ENCODE measurements at places on chromosomes 2 and 18.

GRCh38 chr2:223357076-223357475 is 245.1 kb downstream of the SCG2 start:
- DNase-seq: no peak

DNA sequence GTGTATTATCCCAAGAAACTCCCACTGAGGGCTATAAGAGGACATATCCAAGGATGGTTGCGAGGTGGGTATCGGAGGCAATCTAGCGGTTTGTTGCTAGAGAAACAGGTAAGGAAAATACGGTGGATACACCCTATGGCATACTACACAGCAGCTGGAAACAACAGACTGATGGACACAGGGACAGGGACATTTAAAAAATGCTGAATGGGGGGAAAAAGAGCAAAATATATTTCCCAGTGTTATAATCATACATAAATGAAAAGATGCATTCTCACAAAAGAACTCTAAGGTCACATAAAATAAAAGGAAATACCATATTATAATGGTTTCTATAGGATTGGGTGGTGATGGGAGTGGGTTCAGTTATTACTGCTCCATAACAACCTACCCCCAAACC is 95.9 kb downstream of the SMC6 start:
- no peak for DNase-seq

GRCh38 chr2:134123332-134123731 is 130.5 kb upstream of the MGAT5 start:
- DNase-seq: no peak

- DNase-seq: no peak
Measured at GRCh38 chr2:241959751-241960269, 90.3 kb downstream of the RTP5 start.

DNA sequence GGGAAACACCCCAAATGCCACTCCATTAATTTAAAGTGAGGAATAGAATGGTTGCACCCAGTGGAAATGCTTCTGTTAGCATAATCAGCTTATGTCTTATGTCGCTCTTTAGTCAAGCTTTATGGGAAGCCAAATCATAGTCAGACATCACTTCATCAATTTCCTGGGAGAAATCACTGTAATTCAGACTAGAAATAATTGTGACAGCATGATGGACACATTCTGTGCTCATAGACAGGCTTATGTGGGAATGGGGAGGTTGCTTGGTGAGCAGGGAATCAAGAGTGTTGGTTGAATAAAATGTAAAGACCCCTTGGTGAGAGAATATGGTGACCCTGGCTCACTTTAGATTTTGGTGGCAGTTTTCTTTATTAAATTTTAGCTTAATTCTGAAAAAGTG is 174.0 kb downstream of the CTNNA2 start:
- DNase-seq: no peak

DNA sequence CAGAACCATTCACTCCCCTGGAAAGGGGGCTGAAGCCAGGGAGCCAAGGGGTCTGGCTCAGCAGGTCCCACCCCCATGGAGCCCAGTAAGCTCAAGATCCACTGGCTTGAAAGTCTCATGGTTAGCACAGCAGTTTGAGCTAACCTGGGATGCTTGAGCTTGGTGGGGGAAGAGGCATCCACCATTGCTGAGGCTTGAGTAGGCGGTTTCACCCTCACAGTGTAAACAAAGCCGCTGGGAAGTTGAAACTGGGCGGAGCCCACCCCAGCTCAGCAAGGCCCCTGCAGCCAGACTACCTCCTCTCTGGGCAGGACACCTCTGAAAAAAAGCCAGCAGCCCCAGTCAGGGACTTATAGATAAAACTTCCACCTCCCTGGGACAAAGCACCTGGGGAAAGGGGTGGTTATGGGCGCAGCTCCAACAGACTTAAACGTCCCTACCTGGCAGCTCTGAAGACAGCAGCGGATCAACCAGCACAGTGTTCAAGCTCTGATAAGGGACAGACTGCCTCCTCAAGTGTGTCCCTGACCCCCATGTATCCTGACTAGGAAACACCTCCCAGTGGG is 14.7 kb upstream of the TTC32 start:
- no peak for DNase-seq

- DNase-seq: no peak
Measured at GRCh38 chr2:168030862-168031624, 216.4 kb downstream of the STK39 start.

- no peak for DNase-seq
Measured at GRCh38 chr2:119608553-119608952, 64.3 kb downstream of the CFAP221 start.

DNA sequence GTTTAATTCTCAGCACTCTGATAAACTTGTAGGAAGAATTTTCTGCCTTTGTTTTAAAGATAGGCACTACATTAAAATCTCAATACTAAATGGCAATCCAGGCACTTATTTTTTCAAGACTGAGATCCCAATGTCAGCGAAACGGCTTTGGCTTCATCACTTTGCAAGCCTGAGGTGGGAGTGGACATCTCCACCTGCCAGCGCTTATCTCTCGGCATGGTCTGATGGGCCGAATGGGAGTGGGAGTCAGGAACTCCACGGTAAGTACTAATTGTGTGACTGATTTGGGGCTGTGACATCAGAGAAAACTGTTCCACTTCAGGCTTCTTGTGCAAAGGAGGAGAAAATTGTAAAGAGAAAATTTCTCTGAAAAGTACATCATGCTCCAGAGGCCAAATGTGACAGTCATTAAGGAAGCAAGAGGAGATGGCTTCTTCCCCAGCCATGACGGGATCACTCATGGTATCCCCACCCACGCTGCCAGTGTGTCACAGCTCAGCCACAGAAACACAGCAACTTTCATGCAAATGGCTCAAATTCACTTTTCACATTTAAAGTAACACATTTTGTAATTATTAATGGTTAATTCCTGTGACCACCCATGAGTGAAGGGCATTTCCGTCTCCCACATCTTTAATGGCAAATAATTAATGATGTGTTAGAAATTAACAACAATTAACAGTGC is 385.5 kb upstream of the HNRNPA3 start:
- DNase-seq: no peak

- no peak for DNase-seq
Measured at GRCh38 chr2:20430461-20431300, 16.2 kb upstream of the RHOB start.

DNA sequence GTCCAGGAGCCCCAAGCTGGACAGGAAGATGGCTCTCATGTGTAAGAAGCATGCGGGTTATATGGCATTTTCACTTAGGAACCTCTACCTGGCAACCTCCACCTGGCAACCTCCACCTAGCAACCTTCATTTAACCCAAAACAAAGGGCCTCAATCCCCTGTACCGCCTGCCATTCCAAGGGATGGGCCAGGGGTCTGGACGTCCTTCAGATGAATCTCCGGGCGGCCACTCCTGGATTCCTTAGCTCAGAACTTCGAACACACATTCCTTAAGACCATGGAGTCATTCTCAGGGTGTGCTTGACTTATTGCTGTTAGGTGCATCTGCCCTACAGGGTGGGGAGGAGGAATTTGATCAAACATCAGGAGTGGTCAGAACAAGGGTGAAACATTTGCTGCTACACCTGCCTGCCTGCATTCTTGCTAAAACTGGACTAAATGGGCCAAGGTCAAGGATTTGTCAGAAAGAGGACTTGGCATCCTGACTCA is 277.6 kb downstream of the PHLPP1 start:
- no peak for DNase-seq

- no peak for DNase-seq
Measured at GRCh38 chr2:71756280-71756906, 303.0 kb downstream of the DYSF start.

- no peak for DNase-seq
Measured at GRCh38 chr2:64601034-64601754, 52.5 kb downstream of the SERTAD2 start.

DNA sequence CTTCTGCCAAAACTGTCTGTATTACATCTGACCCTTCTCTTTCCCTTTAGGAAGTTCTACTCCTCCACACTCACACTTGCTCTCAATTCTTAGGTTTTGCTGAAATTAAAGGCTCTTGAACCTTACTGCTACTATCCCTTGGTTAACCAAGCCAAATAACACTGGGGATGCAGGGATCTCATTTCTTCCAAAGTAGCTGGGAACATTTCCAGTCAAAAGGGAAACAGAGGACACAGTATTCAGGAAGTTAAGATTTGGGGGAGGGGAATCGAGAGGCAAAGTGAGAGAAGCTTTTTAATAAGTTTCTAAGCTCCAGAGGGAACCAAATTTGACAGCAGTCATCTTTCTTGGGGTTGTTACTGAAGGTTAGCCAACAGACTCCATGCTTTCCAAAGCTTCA is 6.2 kb downstream of the SEPTIN2 start:
- no peak for DNase-seq

- no peak for DNase-seq
Measured at GRCh38 chr18:48638896-48639771, 100.3 kb downstream of the CTIF start.

DNA sequence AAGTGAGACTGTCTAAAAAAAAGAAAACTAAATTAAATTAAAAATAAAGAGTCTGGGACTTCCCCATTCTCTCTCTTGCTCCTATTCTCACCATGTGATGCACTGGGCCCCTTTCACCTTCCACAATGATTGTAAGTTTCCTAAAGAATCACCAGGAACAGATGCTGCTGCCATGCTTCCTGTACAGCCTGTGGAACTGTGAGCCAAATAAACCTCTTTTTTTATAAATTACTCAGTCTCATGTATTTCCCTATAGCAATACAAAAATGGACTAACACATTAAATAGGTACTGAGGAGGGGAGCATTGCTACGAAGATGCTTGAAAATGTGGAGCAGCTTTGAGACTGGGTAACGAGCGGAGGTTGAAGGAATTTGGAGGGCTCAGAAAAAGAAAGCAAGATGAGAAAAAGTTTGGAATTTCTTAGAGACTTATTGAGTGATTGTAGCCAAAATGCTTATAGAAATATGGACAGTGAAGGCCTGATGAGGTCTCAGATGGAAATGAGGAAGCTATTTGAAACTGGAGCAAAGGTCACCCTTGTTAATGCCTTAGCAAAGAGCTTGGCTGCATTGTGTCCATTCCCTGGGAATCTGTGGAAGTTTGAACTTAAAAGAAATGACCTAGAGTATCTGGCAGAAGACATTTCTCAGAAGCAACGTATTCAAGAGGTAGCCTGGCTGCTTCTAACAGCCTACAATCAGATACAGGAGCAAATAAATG is 128.7 kb downstream of the EIPR1 start:
- no peak for DNase-seq

GRCh38 chr18:36296650-36297416 is 680 bp upstream of the FHOD3 start:
- no peak for DNase-seq

DNA sequence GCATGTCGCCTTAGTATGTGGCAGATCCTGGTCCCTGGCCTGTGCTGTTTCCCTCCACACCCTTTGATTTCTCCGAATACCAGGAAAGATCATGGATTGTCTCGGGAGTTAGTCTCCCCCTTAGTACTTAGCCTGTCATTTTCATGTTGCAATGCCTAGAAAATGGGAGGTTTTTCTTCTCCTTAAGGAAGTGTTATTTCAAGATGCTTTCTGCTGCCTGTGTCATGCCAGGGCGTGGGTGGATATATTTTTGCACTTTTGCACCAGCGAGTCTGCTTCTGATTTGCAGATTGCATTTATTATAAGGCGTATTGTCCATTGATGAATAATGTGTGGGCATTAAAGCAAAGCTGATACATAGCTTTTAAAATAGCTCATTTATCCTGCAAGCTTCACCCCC is 223.5 kb downstream of the NEDD4L start:
- no peak for DNase-seq

GRCh38 chr2:187138265-187138664 is 289.3 kb upstream of the ZSWIM2 start:
- no peak for DNase-seq

GRCh38 chr2:130728007-130728454 is 839 bp upstream of the GPR148 start:
- DNase-seq: peak; percentile 39

GRCh38 chr2:111119822-111120252 is 877 bp upstream of the BCL2L11 start:
- no peak for DNase-seq

DNA sequence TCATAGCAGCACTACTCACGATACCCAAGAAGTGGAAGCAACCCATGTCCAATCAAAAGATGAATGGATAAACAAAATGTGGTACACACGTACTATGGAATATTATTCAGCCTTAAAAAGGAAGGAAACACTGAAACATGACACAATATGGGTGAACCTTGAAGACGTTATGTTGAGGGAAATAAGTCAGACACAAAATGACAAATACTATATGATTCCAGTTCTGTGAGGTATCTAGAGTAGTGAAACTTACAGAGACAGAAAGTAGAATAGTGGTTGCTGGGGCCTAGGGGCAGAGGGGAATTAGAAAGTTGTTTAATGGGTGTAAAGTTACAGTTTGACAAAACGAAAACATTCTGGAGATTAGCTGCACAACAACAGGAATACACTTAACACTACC is 24.7 kb downstream of the TLK1 start:
- no peak for DNase-seq

DNA sequence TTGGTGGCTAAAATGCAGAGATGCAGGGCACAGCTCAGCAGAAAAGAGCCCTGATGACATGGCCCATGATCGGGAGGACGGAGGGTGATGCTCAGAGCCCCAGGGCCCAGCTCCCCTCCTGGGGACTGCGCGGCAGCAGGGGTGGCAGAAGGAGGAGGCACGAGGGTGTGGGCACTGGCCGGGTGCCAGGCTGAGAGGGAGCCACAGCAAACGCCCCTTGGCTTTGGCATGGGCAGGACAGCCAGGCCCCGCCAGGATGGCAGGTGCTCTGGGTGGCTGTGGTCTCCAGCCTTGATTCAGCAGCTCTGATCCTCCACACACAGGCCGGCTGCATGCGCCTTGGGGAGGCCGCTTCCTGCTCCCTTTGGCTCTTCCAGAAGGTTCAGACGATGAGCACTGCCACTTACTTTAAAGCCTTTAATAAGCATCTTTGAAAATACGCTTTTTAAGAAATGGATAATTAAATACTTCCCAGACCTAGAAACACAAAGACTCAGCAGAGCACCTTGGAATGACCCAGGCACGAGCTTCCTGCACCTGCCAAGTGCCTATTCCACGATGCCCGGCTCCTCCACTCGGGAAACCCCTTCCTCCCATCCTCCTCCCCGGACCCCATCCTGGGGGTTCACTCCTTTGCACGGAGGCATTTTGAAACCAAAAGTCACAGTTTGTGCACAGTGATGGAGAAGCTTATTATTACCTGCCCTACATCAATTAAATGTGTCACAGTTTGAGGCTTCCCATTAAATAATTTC is 78.5 kb upstream of the SNTG2 start:
- DNase-seq: no peak

DNA sequence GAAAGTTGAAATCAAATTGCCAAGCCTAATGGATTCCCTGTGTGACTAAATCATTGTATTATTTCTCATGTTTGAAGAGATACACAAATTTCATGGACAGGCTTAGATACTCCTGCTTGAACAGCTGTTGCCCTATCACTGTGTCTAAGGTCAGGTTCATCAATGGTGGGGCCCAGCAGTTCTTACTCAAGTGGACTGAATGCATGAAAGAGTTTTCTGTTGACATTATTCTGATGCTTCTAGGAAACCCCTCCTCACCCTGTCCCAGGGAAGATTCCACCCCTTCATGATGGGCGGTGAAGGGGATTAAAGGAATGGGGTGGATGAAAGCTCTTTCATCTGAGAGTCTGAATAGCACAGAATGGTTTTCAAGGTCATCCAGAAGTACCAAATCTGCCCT is 148.8 kb downstream of the INO80D start:
- DNase-seq: no peak
